ENCODE measurements at places on chromosomes 7 and 10.
A peak's percentile ranks its signal among the peaks of the same experiment; 100 is the strongest.

- DNase-seq, result no peak
These were observed 28.6 kb upstream of the SHH start for GRCh38 chr7:155840909-155841308.

DNA sequence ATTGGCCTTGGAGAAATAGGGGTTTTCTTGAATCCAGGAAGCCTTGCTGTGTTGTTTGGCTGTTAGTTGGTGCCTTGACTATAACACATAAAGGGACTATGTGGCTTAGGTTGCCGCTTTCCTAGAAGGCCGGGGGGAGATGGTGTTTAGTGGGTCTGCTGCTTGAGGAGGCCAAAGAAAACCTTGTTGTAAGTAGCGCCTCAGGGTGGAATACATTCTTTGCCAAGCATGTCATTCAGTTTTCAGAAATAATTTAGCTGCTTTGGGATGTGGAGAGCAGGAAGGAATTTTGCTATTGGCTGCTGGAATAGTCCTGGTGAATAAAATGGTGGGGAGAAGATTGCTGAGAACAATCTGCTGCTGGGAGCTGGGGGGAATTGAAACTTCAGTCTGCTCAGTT lies 132.9 kb upstream of the WNT16 start:
- no peak for DNase-seq

DNA sequence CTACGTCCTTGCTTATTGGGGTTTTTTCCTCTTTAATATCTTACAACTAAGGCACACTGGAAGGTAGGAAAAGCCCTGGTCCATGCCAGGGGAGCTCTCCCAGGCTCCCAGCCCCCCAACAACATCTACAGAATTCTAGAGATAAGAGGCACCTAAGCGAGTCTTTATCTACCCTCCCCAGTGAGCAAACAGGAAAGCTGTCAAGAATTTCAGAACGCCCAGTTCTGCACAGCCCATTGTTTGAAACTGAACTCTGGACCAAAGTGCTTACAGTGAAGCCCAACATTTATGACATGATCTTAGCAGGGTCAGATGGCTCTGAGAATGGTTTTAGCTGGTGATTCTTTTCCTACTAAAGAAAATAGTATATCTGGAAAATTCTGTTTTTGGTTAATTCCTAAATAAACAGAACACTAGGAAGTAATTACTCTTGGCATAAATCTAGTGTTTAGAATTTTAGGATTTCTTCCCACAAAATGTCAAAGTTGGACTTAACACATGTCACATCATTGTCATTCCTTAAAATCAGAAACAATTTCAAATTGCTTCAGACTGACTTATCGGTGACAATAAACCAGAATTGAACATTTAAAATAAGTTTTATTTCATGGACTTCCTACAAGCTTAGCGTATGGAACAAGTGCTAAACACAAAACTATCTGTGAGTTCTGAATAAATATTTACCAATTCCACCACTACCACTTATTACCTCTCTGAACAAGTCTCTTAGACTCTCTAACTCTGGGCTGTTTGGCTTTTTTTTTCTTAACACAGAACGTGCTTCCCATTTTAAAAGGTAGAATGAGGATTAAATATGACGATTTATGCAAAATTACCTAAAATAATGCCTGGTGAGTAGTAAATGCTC lies 31.3 kb upstream of the RNF32 start:
- no peak for DNase-seq

DNA sequence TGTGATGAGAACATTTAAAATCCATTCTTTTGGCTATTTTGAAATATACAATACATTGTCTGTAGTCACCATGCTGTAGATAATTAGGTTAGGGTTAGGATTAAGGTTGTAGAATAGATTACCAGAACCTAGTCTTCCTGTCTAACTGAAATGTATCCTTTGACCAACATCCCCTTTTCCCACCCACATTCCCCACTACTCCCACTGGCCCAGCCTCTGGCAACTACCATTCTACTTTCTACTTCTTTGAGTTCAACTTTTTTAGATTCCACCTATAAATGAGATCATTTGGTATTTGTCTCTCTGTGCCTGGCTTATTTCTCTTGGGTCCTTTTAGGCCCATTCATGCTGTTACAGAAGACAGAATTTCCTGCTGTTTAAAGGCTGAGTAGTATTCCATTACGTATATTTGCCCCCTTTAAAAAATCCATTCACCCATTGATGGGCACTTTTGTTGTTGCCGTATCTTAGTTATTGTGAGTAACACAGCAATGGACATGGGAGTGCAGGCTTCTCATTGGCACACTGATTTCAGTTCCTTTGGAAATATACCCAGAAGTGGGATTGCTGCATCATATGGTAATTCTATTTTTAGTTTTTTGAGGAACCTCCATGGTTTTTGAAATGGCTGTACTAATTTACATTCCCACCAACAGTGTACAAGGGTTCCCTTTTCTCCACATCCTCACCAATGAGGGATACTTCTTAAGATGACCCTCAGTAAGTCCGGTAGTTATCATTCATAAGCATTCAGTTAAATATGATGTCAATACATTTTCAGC lies 104.0 kb downstream of the RALA start:
- DNase-seq, result no peak

DNA sequence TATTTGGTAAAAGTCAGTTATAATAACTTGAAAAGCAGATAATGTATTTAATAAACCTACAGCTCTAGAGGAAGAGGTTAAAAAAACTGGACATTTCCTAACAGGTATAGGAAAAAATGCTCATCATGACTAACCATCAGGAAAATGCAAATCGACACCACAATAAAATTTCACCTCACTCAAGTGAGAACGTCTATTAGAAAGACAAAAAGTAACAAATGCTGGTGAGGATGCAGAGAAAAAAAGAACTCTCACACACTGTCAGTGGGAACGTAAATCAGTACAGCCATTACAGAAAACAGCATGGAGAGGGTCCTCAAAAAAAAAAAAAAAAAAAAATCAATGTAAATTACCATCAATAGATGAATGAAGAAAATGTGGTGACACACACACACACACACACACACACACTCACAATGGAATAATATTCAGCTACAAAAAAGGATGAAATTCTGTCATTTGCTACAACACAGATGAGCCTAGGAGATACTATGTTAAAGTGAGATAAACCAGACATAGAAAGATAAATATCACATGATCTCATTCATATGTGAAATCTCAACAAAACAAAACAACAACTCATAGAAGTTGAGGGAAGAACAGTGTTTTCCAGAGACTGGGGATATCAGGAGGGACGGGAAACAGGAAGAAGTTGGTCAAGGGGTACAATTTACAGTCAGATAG lies 20.1 kb downstream of the EPC1 start:
- no peak for DNase-seq

DNA sequence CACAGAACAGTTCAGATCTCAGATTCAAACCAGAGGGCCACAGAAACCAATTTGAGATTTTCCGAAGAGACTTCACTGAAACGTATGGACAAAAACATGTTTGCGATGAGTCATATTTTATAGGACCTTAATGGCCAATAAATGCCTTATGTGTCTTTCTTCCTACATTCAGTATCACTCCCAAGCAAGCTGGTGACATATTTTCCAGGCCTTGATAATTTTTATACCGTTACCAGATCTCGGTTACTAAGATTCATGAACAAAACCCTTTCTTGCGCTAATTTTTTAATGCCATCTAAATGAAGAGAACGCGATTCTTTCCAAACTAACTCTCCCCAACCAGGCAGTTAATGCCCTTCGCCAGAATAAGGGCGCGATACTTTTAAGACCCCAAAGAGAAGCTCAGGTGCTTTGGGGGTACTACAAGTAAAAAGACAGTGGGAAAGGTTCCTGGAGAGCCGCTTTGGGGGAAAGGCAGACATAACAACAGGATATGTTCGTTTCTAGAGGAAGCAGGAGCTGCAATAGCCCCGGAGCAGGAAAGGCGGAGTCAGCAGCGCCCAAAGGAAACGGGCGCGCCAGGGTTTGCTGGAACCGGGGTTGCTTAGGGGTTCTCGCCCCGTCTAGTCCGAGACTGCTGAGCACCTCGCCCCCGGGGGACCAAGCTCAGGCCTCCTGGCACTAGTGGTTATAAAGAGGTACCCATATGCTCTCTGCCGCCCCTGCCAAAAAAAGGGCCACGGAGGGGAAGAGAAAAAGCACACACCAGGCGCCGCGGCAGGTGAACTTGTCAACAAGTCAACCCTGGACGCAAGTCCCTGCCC lies 884 bp downstream of the ICA1 start:
- no peak for DNase-seq

DNA sequence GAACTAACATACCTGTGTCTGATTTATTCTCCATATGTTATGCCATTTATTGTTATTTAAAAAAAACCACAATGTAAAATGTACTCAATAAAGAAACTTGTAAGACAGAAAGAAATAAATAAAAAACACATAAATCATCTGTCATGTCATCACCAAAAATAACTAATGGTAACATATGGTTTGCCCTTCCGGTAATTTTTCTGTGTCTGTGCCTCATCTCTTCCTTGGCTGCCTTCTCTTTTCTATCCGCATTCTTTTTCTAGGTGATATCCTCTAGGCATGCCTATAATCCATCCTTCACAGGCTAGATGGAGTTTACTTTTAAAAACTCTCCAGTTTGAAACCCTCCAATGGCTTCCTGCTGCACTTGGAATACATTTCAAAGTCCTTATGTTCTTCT lies 304.0 kb upstream of the ETV1 start:
- DNase-seq, result no peak

- no peak for DNase-seq
These were observed 20.7 kb downstream of the CREB3L2 start for GRCh38 chr7:137981175-137981574.

DNA sequence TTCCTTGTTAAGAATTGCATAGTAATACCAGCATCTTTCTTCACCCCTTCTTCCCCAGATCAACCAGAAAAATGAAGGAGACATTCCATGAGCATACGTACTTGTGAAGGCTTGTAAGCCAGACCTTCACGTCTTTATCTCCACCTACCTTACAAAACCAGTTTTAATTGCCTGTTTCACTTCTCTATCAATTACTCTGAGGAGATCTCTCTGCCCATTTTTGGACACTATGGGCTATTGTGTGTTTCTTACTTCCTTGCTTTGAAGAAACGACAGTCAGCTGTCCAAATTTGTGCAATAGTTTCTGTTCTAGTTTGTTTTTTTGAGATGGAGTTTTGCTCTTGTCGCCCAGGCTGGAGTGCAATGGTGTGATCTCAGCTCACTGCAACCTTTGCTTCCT lies 349.7 kb upstream of the MBL2 start:
- DNase-seq, result no peak

- DNase-seq, result no peak
These were observed 23.4 kb upstream of the ZC3HAV1 start for GRCh38 chr7:139132887-139133286.

DNA sequence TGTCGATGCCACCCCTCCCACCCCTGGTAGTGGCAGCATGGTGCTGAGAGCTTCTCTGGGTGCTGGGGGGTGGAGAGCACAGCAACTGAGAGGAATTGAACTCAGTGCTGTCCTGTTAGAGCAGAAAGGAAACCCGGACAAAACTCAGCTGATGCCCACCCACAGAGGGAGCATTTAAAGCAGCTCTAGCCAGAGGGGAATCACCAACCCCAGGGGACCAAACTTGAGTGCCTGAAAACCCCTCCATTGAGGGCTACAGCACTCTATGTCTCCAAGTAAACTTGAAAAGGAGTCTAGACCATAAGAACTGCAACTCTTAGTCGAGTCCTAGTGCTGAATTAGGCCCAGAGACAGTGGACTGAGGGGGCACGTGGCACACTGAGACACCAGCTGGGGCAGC lies 16.8 kb upstream of the FOXI2 start:
- DNase-seq, result no peak

GRCh38 chr7:84372155-84372621 lies 177.6 kb upstream of the SEMA3A start:
- DNase-seq, result no peak

DNA sequence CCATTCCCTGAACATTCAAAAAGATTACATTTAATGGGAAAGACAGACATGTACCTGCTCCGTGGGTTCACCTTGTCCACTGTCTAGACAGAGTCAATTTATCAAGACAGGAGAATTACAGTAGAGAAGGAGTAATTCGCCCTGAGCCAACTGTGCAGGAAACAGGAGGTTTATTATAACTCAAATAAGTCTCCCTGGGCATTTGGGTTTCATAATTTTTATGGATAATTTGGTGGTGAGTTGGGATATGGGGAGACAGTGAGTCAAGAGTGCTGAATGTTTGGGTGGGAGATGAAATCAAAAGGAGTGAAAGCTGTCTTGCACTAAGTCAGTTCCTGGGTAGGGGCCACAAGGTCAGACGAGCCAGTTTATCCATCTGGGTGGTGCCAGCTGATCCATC lies 165.9 kb upstream of the NAMPT start:
- no peak for DNase-seq

DNA sequence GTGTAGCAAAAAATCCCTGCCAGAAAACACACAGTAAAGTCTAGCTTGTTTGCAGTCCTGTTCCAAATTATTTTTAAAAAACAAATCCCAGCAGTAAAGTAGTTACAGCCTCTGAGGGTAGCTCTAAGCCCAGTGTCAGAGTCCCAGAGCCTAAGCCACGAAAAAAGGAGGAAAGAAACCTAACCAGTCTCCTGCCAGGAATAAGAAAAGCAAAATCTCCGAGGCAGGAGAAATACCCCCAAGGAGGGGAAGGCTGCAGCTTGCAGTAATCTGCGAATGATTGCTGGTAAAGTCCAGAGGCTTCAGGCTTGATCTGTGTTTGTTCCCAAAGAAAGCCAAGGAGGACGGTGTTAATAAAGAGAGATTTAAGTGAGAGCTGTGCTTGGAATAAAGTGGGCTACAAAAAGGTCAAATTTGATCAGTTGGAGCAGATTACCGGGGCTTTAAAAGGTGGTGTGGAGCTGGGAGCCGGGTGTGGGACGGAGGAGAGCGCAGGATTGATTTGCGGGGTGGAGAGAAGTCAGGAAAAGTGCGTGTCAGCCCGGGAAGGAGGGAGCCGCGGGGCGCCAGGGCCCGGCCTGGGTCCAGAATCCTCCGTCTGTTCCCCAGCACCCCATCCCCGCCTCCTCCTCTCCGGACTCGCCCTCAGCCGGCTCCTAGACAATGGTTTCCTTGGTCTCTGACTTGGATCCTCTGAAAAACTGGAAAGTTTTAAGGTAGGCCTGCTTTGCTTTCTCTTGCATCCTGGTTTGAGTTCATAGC lies 219.4 kb upstream of the CELF2 start:
- DNase-seq, result no peak

- DNase-seq, result no peak
These were observed 69.8 kb upstream of the AGR3 start for GRCh38 chr7:16951483-16952080.

DNA sequence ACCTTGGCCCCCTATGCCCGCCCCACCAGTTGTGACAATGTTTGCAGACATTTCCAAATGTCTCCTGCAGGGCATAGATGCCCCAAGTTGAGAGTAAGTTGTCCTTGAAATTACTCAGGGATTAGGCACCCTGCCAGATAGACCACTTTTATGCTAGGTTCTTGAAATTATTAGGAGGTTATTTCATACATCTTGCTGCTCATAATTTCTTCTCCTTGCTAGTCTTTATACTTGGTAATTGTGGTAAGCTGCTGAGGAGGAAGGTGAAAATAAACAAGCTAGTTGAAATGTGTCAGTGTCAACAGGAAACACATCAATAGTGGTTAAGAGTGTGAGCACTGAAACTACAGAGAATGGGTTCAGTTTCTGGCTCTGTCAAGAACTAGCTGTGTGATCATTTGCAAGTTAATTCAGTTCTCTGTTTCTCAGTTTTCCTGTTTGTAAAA lies 63.7 kb upstream of the AOAH start:
- DNase-seq, result peak; percentile 1
